Activated CD8-positive, alpha-beta T cell treated with anti-CD3 and anti-CD28 coated beads, Interleukin-2, amount 10 ng/mL, durations not matched to agents 7 days and 5 days (primary cell): ENCODE measurements at places on chromosomes 4 and X.

DNA sequence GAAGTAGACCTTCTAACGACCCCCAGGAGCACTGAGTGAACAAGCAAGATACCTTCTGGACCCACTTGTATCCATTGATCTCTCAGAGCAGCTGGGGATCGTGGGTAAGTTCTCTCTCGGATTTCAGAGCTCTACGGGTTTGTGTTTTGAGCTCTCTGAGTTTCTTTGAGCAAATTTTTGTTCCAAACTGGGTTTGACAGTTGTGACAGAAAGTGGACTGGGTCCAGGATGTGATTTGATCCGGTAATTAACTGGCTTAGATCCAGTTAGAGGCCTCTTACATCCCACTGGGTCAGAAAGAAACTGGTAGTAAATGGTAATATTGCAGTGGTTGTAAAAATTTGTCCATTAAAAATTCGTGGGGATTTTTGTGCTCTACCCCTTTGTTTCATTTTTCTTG is 459.2 kb downstream of the INPP4B start:
- DNase-seq = no peak

DNA sequence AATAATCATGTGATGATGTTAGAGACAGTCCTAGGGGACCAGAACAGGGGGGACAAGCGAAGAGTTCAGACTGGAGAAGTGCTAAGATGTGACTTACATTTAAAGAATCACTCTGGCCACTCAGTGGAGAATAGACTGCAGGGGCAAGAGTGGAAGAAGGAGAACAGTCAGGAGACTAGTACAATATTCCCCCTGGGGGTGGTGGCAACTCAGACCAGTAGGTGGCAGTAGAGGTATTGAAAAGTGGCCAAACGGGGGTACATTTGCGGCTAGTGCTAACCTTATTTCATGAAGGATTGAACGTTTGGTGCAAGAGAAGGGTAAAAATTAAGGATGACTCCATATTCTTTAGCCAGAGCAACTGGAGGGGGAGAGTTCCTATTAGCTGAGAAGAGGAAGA is 2.7 kb upstream of the BMX start:
- DNase-seq = peak; percentile 49

DNA sequence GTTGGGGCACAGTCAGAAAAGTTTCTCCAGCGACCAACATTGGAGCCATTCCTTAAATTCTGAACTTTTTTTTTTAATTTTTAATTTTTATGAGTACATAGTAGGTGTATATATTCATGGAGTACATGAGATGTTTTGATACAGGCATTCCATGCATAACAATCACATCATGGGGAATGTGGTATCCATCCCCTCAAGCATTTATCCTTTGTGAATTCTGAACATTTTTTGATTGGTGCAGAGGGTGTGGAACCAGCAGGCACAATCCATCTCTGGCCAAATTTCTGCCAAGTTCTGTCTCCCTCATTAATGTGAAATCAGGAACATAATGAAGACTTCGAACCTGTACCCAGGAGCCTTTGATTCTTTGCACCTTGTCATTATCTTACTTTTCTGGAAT is 267.0 kb downstream of the FRMPD4 start:
- DNase-seq = no peak

DNA sequence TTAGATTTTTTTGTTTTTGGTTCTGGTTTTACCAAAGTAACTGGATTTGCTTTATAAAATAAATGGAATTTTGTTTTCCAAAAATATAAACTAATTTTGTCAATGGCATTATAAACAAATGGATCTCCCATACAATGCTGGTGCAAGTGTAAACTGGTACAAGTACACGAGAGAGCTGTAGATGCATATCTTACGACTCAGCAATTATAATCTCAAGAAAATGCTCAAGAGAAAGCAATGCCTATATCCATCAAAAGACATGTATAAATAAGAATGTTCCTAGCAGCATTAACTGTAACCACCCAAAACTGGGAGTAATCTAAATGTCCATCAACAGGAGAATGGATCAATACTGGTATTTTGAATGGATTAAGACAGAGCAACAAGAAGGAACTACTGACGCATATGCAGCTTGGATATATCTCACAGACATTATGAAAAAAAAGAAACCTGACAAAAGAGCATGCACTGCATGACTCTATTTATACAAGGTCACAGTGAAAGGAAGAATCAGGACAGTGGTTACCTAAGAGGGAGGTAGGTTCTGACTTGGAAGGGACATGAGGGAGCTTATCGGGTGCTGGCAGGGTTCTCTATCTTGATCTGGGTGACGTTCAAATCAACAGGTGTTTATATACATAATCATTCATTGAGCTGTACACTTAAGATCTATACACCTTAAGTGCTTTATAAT is 9.5 kb downstream of the ADH5 start:
- DNase-seq = no peak

DNA sequence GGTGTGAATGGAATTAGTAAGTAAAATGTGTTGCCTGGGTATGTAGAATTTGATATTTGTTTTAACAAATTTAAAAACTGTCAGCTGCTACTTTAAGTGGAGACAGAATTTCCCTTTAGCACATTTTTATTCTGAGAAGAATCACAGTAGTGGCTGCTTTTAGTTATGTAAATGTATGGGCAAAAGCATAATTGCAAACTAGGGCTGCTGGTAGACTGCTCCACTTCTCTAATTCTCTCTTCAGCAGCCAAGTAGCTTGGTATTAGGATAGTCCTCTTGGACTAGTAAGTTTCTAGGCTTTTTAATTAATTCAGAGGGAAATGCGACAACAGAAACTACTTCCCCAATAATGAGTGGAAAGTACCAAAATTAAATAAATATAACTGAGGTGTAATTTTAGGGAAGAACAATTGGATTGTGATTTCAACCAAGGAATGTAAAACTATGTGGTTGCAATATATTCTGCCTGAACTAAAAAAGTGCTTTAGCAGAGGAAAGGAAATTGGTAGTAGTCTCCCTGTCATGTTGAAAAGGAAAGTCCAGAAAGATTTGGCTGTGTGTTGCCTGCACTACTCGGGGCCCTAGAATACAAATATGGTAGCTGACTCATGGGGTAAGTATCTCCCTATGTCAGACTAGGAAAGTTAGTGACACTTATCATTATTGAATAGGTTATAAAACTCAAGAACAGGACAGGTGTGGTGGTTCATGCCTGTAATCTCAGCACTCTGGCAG is 9.2 kb upstream of the EIF4E start:
- no peak for DNase-seq

- no peak for DNase-seq
Observed at GRCh38 chrX:17750436-17750835, 13.1 kb downstream of the SCML1 start.

DNA sequence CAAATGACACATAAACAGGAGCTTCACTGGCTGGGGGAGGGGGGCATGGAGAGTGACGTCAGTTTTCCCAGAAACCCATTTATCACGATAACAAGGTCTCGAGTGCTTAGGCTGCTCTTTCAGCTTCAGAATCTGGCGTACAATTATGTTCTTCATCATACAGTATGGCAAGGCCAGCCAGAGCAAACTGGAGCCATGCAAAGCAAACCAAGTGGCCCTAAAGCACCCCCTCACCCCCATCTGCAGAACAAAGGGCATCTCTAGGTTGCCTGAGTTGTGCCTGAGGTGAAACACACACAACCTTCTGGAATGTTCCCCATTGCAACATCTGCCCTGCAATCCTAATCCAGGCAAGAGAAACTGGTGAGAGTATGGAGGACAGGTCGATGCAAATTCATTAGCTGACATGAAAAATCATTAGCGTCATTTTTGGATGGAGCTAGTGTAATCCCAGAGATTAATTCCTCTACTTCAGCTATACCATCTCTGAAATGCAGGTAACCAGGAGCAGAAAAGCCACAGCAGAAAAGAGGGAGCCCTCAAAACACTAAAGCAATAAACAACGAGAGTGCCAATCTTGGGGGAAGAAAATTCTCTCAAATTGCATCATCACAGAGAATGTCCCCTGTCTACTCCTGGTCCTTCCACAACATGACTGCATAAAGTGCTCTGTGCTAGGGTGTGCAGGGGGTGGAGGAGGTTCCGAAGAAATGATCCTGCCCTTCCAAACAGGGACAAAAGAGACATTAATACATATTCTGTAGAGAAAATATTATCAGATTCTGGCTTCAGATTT is 1.8 kb downstream of the SEPTIN6 start:
- DNase-seq = peak; percentile 74

DNA sequence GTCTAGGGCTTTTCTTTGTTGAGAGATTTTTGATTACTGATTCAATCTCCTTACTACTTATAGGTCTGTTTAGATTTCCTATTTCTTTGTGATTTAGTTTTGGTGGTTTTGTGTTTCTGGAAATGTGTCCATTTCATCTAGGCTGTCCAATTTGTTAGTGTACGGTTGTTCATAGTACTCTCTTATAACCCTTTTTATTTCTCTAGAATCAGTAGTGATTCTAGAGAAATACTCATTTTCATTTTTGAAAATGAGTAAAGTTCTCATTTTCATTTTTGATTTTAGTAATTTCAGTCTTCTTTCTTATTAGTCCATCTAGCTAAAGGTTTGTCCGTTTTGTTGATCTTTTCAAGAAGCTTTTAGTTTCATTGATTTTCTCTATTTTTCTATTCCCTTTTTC is 7.5 kb downstream of the IL13RA1 start:
- no peak for DNase-seq

- DNase-seq = no peak
Observed at GRCh38 chr4:153155686-153156085, 48.6 kb upstream of the TRIM2 start.

- no peak for DNase-seq
Observed at GRCh38 chr4:109248322-109248900, 54.0 kb downstream of the COL25A1 start.

DNA sequence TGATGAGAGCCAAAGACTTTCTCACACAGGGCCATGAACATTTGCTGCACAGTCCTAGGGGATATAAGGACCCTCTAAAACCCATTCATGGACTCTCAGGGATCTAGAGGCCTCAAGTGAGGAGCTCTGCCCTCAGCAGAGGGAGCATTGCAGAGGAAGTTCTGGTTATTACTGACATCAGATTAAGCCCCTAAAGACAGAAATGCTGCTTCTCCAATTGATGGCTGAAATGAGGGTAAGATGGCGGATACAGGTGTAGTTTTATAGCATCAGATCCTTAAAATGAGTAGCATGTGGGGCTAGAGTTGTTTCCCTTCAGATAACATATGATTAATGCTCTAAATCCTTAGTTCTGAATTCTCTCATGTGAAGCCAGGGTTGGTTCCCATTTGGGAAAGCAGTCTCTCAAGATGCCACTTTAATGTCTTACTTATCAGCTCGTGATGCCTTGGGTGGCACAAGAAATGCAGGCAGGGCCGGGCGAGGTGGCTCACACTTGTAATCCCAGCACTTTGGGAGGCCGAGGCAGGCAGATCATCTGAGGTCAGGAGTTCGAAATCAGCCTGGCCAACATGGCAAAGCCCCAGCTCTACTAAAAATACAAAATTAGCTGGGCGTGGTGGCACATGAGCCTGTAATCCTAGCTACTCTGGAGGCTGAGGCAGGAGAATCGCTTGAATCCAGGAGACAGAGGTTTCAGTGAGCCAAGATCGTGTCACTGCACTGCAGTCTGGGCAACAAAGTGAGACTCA is 7.9 kb downstream of the RHOH start:
- DNase-seq = peak; percentile 35

DNA sequence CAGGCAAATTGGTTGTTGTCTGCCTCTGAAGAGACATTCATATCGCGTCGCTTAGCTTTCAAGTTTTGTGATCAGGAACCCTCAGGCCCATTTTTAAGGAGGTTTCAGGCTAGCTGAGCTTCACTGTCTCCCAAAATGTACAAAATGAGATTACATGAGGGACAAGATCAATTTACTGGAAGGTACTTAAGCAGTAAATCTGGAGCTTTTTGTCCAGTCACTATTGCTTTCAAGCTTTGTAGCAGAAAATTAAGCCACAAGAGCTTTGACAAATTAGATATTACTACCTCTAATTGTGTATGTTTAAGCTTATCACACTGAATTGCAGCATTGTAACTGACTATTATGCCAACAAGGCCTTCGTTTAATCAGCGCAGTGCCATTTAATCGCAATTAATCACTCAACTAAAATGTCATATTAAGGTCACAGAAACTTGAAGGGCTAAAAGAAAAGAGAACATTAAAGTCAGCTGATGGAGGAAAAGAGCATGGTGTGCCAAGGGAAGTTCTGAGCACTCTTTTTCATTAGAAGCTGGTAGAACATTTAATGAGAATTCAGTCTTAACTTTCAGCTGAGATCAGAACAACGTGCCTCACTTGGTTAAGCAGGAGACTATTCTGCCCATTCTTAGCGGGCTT is 353.0 kb downstream of the FBXO8 start:
- no peak for DNase-seq

DNA sequence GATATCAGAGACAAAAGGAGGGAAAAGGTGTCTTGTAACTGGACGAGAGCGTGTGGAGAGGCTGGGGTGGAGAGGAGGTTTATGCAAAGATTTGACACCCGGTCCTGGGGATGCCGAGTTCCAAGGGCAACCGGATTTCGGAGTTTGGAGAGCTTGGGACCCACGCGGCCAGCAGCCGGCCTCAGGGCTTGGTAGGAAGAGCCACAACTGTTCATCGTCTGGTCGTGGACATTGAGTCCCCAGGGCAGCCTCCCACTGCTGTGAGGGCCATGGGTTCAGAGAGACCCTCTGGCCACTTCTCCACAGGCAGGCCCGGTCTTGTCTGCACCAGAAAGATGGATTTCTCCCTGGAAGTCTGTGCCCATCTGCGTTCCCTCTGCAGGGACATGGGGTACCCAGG is 46.8 kb downstream of the SHOX start:
- no peak for DNase-seq

DNA sequence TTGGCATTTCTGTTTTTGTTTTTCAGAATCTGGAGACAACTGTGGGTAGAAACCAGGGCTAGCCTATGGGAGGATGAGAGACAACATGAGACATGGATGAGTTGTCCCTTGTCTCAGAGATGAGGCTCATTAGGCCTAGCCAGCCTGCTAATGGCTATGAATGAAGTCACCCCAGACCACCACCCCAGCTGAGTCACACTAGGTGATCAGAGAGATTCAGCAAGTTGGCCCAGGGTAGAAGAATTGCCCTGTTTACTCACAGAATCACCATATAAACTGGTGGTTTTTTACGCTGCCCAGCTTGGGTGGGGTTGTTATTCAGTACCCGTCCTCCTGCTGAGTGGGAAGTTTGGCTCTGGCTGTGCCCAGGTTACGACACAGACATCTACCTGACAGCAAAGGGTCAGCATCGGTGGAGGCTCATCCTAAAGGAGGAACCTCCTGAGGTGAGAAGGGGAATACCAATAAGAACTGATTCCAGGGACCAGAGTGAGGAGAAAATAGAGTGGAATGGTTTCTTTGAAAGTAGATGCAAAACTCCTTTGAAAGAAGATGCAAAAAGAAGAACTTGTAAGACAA is 17.2 kb upstream of the ARSJ start:
- DNase-seq = no peak

DNA sequence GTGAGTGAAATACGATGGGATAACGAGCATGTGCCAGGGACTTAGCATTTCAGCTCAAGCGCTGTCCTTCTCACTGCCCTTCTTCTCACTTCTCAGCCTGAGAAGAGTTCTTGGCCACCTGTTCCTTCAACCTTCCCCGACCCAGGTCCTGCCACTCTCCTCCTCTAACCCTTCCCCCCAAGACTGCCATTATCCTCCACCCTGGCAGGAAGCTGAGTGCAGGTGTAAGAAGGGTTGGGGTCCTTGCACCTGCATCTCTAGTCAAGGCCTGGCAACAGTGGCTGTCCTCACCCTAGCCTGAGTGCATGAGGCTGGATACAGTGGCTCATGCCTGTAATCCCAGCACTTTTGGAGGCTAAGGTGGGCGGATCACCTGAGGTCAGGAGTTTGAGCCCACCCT is 19.9 kb upstream of the STIM2 start:
- DNase-seq = no peak

GRCh38 chr4:158121161-158121579 is 51.7 kb downstream of the GASK1B start:
- DNase-seq = no peak
